KBM-7 (cell line): ENCODE measurements at places on chromosomes 12 and 14.
A peak's percentile ranks its signal among the peaks of the same experiment; 100 is the strongest.

DNA sequence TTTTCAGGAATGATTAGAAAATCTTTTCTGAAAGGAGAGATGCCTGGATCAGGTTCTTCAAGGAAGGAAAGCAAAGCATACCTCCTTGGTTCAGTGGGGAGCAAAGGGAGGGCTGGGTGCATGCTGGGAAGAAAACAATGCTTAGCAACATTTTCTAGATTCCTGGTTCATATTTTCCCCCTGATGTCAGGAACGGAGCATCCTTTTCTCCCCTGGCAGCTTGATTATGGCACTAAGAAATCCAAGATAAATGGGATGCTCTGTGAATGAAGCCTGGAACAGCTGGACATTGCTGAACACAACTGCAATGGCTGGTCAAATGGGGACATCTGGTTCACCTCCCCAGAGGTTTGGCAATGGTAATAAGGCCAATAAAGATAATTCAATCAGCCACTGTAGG lies 50.9 kb downstream of the KCNA5 start:
- no peak for DNase-seq

DNA sequence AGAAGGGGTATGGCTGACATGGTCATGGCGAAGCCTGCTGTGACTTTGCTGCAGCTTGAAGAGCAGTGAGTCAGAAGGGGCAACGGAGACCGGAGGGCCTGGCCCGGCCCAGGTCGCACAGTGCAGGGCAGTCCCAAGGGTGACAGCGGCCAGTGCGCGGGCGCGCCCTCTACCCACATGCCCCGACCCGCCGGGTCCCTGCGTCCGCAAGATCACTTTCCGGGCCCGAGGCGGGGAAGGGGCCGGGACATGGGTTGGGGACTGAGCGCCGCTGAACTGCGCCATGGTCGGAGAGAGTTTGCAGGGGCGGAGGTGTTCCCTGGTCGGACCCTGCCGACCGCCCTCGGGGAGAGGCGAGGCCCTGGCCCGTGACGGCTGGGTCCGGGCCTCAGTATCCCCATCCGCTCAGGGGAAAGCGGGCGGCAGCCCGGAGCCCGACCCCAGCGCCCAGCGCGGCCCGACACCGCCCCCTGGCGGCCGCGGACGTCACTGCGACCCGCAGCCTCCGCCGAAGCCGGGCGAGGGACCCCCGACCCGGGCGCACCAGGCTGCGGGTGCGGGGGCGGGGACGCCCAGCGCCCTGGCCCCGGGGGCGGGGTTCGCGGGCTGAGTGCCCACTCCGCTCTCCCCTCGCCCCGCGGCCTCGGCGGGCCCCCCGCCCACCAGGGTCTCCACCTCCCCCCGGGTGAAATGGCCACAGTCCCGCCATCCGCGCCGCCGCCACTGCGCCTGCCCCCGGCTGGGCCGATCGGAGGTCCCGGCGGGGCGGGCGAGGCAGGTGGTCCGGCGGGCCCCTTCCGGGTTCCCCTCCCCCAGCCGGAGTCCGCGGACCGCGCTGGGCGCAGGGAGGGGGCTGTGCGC lies 7.2 kb upstream of the ANKRD9 start:
- peak; percentile 74 for DNase-seq

GRCh38 chr14:54411371-54411770 lies 14.6 kb downstream of the CDKN3 start:
- DNase-seq: no peak

- DNase-seq: no peak
These were observed 25.6 kb downstream of the SPATA7 start for GRCh38 chr14:88411039-88411438.

- no peak for DNase-seq
These were observed 56.2 kb downstream of the CCNK start for GRCh38 chr14:99537399-99537798.

- no peak for DNase-seq
These were observed 9.1 kb downstream of the HEATR5A start for GRCh38 chr14:31411218-31411727.

DNA sequence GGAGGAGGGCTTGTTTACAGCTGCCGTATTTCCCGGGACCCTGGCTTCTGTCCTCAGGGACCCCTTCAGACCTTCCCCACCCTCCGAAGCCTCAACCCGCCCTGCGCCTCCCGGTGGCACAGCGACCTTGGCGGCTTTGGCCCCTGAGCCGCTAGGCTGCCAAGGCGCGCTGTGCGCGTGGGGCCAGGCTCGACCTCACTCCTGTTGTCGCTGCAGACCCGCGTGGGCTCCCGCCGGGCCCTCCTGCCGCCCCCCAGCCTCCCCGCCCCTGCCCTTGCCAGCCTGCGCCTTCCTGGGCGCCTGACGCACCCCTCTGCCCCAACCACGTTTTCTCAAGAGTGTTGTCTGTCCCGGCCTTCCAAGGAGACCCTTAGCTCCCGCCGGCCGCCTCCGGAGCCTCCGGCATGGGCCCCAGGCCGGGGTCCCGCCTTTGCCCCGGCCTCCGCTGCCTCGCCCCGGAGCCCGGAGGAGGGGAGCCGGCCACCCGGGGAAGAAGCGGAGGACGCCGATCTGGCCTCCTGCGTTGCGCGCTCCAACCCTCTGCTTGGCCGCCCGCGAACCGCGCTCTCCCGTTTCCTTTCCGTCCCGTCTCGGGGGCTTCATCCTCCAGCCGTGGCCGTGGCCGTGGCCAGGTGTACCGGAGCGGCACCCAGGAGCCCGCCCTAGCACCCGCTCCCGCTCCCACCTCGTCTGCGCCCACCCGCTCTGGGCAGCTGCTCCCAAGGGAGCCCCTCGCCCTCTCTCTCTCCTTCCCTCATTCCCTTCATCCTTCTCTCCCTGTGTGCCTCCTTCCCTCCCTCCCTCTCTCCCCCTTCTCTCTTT lies 19.9 kb downstream of the PPP2R5C start:
- DNase-seq: no peak

- no peak for DNase-seq
These were observed 462.5 kb upstream of the TBX3 start for GRCh38 chr12:115146453-115146852.

DNA sequence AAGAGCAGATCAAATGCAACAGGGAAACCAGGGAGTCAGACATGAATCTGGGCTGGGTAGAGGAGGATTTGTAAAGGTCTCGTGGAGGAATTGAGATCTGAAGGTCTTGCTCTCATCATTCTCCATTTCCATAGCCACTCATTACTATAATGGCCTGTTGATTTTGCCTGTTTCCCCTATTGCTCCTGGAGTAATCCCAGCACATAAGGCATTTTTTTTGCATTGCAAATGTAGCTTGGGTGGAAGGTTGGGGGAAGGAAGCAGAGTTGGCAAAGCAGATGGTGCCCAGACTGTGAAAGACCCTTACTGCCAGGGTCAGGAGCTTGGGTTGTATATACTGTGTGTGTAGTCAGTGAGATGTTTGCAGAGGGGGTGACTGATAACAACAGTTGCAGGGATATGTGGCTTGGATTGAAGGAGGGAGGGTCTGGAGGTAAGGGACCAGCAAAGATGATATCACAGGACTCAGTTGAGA lies 116.0 kb downstream of the TTC6 start:
- no peak for DNase-seq

DNA sequence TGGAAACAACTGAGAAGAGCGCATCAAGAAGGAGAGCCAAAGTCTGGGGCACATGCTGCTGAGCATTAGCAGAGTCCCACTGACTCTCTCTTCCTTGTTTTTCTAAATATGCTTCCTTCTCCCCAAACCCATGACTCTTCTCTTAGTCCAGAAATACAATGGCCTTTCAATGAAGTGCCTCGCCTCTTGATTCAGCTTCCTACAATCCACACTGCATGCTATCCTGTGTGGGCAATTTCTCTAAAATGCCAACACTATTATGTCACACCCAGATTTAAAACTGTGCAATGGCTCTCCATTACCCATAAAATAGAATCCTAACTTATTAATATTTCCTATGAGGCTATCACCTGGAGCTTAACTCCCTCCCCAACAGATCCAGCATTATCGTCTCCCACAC lies 198.6 kb downstream of the RPAP3 start:
- no peak for DNase-seq

- no peak for DNase-seq
These were observed 6.4 kb downstream of the FKBP4 start for GRCh38 chr12:2801044-2801783.

- no peak for DNase-seq
These were observed 132.0 kb upstream of the ARHGAP5 start for GRCh38 chr14:31945074-31945613.

DNA sequence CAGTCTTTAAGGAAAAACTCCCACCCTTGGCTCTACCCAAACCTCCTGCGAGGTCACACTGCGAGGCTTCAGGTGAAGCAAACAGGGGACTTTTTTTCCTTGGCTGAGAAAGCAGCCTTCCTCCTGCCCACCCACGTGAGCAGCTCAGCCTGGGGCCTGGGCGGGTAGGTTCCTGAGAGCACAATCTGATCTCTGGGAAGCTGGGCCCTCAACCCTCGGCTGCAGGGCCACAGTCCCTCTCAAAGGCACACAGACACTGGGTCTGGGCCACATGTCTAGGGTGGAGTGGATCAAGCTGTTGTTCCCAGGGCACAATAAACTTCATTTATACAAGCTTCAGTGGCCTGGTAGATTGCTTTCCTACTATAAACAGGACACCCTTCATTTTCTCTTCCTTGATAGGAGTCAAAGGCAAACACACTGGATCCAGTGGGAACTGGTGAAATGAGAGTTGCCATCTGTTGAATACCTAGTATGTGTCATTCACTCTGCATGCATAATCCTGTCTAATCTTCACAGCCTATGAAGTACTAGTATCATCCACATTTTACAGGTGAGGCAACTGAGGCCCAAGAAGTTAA lies 41.3 kb upstream of the PNMA1 start:
- DNase-seq: no peak

DNA sequence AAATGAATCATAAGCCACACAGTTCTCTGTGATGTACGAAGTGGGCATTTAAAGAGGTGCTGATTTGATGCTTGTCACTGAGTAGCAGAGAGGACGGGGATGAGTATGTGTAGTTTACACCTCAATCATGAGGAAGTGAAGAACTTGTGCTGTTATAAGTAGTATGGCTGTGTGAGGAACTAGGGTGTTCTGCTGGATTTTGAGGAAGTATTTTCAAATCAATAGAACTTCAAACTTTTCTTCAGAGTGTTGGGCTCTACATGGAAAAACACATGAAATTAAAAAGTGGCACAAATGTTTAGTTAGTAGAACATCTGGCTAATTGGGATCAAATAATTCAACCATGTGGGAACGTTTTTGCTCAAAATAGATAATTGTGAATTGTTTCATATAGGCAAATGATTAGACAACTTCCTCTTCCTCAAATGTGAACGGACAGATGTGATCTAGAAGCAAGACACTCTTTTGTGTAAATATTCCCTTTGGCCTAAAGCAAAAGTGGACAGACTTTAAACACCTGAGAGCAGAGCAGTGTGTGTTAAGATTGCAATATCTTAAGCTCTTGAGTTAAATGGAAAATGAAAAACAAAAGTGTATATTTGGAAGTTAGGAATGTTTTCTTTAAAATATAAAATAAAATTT lies 168.5 kb downstream of the NAV3 start:
- DNase-seq: peak; percentile 71

GRCh38 chr14:23694085-23694948 lies 58.2 kb downstream of the DHRS2 start:
- peak; percentile 27 for DNase-seq

GRCh38 chr14:77141214-77142004 lies at the start of gene ZDHHC22:
TSS of gene ZDHHC22 (minus strand) at chr14:77141791. CDS start at chr14:77139738, 2,053 bp downstream.
- DNase-seq: peak; percentile 53

- DNase-seq: no peak
These were observed 14.1 kb downstream of the OSBPL8 start for GRCh38 chr12:76545486-76545885.

- DNase-seq: no peak
These were observed 188.2 kb upstream of the FRMD6 start for GRCh38 chr14:51463461-51463860.

DNA sequence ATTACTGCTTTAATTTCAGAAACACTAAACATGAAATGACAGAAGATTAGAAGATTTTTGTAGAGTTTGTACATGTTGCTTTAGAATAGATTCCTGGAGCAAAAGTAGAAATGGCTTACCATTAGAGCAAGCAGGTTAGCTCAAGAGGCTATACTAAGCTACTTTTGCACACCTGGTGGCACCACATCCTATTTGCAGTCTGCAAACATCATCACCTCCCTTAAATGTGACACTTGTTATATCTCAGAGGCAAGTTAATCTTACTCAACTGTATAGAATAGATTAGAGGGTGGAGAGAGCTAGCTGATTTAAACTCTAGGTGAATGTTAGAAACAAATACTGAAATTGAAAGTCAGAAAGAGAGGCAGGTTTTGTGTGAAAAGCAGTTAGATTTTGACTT lies 30.7 kb upstream of the OR4E1 start:
- DNase-seq: no peak

DNA sequence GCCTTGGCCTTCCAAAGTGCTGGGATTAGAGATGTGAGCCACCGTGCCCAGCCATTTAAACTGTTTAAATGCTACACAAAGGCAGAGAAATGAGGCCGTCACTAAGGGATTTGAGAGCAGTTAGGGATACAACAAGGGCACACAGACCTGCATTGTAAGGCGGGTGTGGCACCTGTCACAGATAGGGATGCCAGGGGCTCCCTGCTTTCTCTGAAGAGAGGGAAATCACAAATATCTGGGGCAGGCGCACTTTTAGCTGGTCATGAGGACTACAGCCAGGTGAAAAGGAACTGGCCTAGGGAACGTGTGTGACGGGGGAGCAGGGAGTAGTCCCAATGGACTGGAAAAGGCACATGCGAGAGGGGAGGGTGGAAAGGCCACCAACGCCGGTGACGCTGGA lies 9.7 kb downstream of the SSH1 start:
- DNase-seq: no peak

DNA sequence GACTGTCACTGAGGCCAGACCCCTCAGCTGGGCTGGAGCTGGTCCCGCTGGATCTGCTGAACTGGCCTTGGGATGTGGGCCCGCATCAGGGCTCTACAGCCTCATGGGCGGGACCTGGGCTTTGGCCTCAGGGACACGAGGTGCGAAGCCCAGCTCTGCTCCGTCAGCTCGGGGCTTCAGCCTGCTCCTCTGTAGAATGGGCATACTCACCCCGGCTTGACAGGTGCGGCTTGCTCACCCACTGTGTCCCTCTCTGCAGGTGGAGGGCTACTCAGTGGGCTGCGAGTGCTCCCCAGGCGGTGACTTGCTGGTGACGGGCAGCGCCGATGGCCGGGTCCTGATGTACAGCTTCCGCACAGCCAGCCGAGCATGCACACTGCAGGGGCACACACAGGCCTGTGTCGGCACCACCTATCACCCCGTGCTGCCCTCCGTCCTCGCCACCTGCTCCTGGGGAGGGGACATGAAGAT lies 57.6 kb downstream of the BEGAIN start:
- DNase-seq: no peak

- peak; percentile 57 for DNase-seq
These were observed 392.9 kb upstream of the FOXG1 start for GRCh38 chr14:28373721-28374120.

GRCh38 chr12:129607301-129607700 lies 296.5 kb downstream of the TMEM132D start:
- no peak for DNase-seq

DNA sequence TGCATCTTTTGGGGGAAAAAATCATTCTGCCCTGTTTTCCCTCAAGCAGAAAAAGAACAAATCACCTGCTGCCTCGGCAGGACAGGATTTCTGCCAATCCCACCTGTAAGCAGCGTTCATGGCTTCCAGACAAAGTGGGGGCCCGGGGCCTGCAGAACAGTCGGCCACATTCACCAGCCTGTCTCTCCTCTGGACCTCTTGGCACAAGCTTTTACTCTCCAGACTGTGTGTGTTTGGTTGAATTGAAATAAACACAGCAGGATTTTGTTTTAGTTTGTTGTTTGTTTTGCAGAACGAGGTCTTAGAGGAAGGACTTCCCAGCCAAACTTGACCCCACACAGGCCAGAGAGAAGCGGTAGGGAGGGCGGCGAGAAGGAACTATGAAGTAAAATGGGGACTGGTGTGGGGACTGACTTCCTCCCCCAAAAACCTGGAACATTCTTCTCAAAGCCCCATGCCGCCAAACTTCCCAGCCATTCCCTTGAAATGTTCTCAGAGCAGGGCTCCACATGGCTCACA lies 41.7 kb upstream of the FOS start:
- no peak for DNase-seq
